ENCODE measurements at places on chromosomes 5 and 9.

DNA sequence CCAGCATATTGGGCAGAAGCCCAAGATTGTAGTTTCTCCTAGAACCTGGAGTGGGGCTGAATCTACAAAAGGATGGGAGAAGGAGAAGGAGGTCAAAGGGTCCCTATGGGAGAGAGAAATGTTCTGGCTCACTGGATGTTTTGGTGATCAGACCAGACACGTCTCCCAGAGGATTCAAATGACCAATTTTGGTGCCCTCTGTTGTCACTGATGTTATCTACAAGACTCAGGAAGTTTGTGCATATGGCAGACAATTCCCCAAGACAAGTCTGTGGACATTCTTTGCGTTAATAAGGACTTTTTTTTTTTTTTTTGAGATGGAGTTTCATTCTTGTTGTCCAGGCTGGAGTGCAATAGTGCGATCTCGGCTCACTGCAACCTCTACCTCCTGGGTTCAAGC is 137.2 kb upstream of the SMARCA2 start:
- DNase-seq, result no peak

- DNase-seq, result no peak
Observed at GRCh38 chr5:127352068-127352467, 61.5 kb downstream of the MEGF10 start.

DNA sequence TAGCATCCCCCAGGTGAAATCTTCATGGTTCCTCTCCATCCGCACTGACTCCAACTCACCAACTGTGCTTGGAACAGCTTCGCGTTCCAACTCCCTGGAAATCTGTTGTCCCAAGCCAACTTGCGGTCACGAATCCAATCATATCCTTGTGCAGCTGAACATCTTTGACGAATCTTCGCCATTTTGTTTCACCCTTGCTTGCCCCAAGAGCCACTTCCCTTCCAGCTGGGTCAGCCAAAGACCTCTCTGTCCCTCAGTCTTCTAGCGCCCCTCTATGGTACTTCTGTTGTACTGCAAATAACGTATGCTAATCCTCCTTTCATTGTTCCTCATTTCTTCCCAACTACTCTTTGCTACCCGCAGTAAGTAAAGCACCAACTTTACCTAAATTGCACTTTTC is 61.0 kb upstream of the TARS1 start:
- DNase-seq, result peak; percentile 64

GRCh38 chr5:22354956-22355355 is 498.2 kb downstream of the CDH12 start:
- DNase-seq, result no peak

GRCh38 chr5:133123297-133123696 is 71.5 kb downstream of the HSPA4 start:
- no peak for DNase-seq

DNA sequence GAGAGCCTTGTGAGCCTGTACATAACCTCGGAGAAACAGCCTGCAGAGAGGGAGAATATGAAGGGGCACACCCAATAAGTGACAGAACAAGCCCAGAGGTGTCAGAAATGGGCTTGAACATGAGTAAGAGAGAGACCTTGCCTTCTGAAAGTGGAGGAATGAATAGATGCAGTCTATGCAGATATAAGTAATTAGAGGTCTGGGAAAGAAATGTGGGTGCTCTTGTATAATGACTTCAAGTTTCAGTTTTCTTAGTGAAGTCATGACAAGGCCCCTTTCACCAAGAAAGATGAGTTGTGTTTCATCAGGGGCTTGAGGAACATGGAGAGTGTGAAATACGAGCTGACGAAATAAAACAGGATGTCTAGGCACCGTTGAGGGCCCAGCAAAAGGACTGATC is 15.1 kb downstream of the GRAMD2B start:
- no peak for DNase-seq

DNA sequence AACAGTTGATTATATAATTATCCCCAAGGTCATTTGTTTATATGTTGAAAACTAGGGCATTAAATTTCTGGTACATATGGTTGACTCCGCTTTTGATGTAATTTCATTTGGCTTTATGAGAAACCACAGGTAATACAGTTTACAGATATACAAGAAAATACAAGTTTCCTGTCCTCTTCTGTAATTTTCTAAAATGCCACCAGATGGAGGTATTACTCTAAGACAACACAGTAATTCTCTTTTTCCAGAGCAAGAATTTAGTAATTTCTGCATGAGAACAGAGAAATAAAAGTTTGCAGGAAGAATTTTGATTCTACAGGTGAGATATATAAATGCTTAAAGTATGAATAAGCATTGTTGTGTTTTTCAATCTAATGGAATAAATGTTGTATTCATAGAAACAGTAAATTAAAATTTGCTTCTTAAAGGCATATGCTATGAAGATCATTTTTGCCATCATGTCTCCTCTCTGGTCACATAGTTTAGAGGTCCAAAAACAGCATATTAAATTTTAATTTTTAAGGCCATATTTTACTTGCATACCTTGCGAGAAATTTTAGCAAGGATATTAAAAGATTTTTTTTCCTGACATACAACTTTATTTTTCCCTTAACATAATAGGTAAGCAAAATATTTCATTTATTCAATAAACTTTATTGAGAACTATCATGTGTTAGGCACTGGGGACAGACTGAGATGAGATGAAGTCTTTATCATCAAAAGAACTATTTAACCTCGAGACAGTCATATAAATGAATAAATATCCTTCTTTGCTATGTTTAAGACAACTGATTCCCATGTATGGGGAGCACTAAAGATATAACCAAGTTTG is 22.7 kb downstream of the CHD1 start:
- DNase-seq, result no peak

GRCh38 chr5:115907177-115907576 is 55.1 kb upstream of the LVRN start:
- no peak for DNase-seq

DNA sequence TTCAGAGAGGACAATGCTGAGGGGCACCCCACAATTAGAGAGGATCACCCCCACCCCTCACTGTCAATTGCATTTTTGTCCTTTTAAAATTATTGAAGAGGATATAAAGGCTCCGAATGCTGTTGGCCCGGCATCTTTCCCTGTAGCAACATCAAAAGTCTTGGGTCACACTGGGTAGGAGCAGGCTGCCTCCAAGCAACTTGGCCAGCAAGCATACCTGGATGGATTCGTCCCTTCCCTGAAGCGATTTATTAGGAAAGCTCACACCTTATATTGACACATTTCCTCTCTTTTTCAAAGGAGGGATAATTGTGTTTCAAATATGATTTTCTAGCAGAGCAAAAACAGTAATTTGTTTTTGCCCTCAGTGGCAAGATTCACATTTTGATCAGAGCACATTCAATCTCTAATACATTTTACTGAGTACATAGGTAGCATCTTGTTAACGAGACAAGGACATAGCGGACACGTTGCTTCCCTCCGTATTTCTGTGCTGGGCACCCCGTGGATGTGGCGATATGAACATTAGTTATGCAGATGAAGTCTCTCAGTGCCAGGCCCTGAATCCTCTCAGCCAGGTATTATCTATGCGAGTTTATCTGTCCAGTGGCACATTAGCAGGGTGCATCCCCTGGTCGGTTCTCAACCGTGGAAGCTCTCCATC is 321.5 kb downstream of the NTRK2 start:
- no peak for DNase-seq

DNA sequence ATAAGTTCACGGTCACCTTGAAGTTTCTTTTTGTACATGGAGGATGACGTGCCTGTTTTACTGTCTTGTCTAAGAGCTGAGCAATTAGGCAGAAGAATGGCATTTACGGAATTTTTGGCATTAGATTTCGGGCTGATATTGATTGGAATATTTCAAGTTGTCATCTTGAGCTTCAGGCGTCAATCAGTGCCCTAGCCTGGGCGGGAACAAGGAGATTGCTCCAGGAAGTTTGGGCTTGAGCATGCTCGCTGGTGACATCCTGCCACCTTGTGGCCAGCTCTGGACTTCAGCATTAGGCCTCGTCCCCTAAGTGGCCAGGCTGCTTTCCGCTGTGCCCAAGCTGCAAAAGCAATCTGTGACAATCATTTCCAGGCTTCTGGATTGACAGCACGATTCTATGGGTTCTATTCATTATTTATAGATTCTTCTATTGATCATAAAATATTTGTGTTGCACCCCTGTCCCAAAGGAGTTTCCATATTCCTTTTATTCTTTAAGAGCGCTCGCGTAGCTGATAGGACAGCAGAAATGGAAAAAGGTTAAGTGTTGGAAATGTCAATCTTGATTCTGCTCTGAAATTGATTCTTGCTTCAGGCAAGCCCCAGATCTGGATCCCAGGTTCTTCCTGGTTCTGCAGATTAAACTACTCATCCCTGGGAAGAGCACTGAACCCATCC is 79.3 kb downstream of the SLC28A3 start:
- peak; percentile 76 for DNase-seq

DNA sequence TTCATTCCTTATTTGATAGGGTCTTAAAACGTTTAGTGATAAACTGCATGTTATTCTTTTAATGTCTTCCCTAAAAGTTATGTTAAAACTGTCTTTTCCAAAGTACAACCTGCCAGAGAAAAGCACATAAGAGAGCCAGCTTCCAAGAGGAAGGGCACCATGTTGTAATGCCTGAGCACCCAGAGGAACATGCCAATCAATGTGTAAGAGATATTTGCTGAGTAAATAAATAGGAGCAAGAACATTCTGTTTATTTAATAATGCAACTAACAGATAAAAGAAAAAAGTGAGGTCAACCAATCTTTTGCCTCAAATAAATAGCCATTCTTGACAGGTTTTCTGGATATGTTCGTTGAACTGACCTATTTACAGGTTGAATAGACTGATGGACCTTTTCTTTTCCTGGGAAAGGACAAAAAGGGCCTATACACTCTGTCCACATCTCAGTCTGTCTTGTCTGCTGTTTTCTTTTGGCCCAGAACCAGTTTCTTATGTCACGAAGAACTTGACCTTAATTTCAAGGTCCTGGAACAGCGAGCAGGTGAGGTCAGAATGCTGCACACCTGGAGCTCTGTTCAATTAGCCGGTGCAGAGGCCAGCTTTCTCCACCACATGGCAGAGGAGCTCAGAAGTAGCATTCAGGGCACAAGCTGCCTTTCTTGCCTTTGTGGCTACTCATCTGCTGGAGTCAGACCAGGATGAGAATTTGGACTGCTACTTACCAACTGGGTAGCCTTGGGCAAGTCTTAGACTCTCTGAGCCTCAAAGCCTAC is 77.7 kb downstream of the PLCXD3 start:
- DNase-seq, result no peak

DNA sequence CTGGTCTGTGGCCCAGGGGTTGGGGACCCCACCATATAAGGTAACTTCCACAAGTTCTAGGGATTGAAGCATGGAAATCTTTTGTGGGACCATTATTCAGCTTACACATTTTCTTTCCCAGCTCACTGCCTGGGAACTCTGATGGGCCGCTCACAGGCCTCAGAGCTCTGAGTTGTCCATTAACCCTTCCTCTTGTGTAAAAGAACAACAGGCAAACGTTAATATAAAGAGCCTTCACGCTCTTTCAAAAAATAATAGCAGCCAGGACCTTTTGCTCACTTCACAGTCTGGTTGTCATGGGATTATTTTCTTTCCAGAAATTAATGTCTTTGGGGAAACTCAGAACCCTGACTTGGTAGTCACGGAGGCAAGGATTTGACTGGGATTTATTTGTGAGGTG is 443.3 kb downstream of the AGTPBP1 start:
- DNase-seq, result no peak

- DNase-seq, result no peak
Observed at GRCh38 chr5:113242481-113243348, 192.1 kb downstream of the TSSK1B start.

DNA sequence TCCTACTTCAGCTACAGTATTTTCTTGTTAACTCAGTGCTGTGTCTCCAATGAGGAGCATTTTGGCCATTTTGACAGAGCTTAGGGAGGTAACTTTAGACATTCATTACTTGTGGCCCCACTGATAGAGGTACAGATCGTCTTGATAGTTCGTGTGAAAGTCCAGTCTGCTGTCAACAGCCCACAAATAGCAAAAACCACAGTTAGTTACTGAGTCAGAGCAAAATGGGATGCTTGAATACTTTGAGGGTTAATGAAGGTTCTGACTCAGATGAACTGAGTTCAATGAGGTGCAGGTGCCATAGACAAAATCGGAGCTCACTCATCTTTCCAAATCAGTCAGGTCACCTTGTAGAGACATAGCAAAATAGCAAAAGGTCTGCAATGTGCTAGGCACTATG is 163.1 kb upstream of the TLE4 start:
- no peak for DNase-seq

- DNase-seq, result no peak
Observed at GRCh38 chr9:134404376-134405358, 78.4 kb downstream of the RXRA start.

DNA sequence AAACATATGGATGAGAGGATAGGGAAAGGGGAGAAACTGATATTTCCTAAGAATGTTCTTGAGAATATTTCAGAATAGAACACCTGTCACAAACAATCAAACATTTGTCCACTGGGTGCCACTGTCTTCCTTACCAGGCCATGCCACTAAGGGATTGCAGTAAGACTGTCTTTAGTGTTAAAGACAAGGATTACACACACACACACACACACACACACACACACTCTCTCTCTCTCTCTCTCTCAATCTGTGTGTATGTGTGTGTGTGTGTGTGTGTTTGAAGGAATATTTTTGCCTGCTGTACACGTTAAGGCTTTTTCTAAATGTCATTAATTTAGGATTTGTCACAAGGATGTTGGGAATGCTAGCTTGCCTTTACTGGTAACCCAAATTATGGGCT is 54.4 kb downstream of the CCDC192 start:
- DNase-seq, result no peak

- DNase-seq, result no peak
Observed at GRCh38 chr5:142309747-142310318, 15.0 kb downstream of the SPRY4 start.

DNA sequence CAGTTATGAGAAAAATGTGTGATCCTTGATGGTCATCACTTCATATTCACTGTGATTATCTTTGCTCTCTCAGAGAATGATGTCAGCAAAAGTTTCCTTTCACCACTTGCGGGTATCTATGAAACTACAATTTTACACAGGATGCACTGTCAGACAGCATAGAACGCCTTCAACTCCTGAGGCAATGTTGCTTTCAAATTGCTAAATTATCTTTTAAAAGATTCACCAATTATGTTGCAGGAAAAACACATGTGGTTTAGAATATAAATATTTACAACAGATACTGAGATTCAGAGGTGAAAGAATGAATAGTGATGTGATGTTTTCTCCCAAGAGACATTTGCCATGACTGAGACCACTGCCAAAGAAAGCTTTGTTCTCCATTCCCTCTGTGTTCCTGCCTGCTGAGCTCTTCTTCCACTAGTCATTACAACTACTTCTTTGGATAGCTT is 879.8 kb upstream of the DMAC1 start:
- DNase-seq, result no peak

GRCh38 chr5:77806213-77806843 is 30.2 kb upstream of the TBCA start:
- DNase-seq, result no peak

GRCh38 chr5:633501-633955 is 21.4 kb downstream of the CEP72 start:
- DNase-seq, result no peak

- DNase-seq, result no peak
Observed at GRCh38 chr5:5371005-5371404, 51.5 kb upstream of the ICE1 start.

- DNase-seq, result no peak
Observed at GRCh38 chr9:123329329-123329955, 26.6 kb upstream of the CRB2 start.

- DNase-seq, result no peak
Observed at GRCh38 chr5:62268234-62268633, 37.8 kb upstream of the KIF2A start.

All from iPS DF 6.9 (cell line).